ENCODE measurements at places on chromosomes 4 and X. TPM values are rescaled to one million over a fixed set of nuclear protein-coding genes. Genes with fewer than 3 reads are reported as not detected.

The PPBP gene
- not detected for total RNA-seq

The PNMA3 gene
- total RNA-seq: 0.90 TPM

The CCDC120 gene
- total RNA-seq: 4.5 TPM

The VCX3A gene
- not detected for total RNA-seq

The PALLD gene
- 37.9 TPM for total RNA-seq

The IL3RA gene
- 3.4 TPM for total RNA-seq

GRCh38 chr4:120630427-120630826 lies 292.1 kb downstream of the PRDM5 start:
- H3K36me3 ChIP-seq: no peaks in the 10 kb centered on the region
- no peaks in the 10 kb centered on the region for H3K4me1 ChIP-seq
- no peak overlapping the region for H3K4me3 ChIP-seq

- H3K36me3 ChIP-seq: no peaks in the 10 kb centered on the region
- no peak for DNase-seq
Measured at GRCh38 chrX:94123062-94123461, 449.1 kb downstream of the FAM133A start.

DNA sequence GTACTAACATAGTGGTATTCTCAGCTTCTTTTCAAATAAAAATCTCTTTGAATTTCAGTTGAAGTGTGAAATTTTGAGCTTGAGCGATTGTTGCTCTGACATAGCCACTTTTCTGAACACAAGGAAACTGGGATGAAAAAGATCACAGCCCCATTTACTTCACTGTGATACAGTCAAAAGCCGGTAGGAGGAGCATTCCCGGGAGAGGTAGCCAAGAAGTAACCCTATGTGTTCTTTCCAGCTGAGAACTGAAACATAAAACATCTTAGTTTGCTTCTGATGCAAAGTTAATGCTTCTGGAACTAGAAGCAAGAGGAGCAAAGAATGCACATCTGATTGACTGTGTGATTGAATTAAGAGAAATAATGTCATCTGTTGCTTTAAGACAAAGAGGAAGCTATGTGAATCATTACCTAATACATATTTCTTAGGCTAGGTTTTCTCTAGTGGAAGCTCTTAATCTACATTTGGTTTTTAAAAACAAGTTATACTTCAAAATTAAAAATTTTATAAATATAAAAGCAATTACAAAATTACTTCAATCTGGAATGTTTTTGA lies 88.3 kb upstream of the UNC5C start:
- H3K27me3 ChIP-seq: no peaks in the 10 kb centered on the region
- H3K4me3 ChIP-seq: no peak overlapping the region
- no peaks in the 10 kb centered on the region for H3K36me3 ChIP-seq
- H3K27ac ChIP-seq: no peak overlapping the region

GRCh38 chrX:149021159-149021558 lies 483.9 kb downstream of the IDS start:
- H3K36me3 ChIP-seq: no peaks in the 10 kb centered on the region
- no peak for DNase-seq
- no peaks in the 10 kb centered on the region for H3K27me3 ChIP-seq
- no peaks in the 10 kb centered on the region for H3K4me1 ChIP-seq
- no peak overlapping the region for H3K4me3 ChIP-seq

DNA sequence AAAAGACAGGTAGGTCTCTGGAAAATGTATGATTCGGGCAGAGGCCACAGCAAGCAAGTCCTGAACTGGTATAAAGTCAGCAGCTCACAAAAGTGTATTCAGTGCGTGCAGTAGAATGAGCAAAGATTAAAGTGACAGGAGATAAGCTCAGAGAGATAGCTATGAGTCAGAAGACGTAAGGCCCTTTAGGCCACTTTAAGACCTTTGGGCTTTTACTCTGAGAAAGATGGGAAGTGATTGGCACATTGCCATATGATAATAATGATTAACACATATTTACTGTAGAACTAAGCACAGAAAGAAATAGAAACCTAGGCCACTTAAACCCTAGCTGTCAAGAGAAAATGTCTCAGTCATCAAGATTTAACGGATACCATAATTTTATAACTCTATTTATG lies 51.7 kb downstream of the TBCK start:
- H3K36me3 ChIP-seq: no peaks in the 10 kb centered on the region
- DNase-seq: no peak
- no peaks in the 10 kb centered on the region for H3K4me1 ChIP-seq
- no peaks in the 10 kb centered on the region for H3K27me3 ChIP-seq

DNA sequence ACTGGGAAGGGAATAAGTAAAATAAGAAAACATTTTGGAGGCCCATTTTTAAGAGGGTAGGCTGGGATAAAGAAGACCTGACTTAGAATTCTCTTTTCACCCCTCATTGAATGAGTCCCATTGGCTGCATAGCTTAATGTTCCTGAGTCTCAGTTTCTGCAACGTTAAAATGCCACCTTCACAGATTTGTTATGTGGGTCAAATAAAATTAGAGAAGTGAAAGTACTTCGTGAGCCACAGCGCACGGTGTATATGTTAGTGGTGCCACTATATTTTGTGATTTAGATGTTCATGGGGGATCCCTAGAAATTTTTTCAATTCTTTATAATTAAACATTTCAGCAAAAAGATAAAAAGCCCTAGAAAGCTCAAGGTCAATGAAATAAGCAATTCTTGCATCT lies 109.2 kb upstream of the HS3ST1 start:
- DNase-seq: no peak
- H3K36me3 ChIP-seq: no peaks in the 10 kb centered on the region
- no peaks in the 10 kb centered on the region for H3K27me3 ChIP-seq
- H3K4me1 ChIP-seq: no peaks in the 10 kb centered on the region
- H3K27ac ChIP-seq: no peak overlapping the region

DNA sequence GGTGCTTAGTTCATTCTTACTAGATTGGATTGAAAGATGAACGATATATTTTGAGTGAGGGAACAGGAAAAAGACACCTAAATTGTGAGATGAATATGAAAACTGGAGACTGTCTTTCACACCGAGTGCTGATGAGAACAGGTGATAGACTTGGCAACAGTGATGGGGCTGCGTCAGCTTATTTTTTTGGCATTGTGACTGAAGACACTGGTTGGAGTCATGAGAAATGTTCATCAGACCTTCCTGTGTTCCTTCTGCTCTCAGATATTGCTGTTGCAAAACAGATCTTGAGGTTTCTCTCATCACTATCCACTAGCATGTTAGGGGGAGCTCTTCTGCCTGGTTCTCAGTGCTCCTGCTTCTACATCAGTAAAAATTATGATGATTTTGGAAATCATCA lies 124.2 kb upstream of the KCNIP4 start:
- no peaks in the 10 kb centered on the region for H3K36me3 ChIP-seq
- H3K27me3 ChIP-seq: no peaks in the 10 kb centered on the region
- H3K4me1 ChIP-seq: peaks cover 3% of the 10 kb centered on the region
- no peak overlapping the region for H3K4me3 ChIP-seq
- DNase-seq: no peak

GRCh38 chrX:8748855-8749254 lies 16.9 kb upstream of the ANOS1 start:
- no peak overlapping the region for H3K4me3 ChIP-seq
- H3K27ac ChIP-seq: no peak overlapping the region
- peaks cover 6% of the 10 kb centered on the region for H3K27me3 ChIP-seq

DNA sequence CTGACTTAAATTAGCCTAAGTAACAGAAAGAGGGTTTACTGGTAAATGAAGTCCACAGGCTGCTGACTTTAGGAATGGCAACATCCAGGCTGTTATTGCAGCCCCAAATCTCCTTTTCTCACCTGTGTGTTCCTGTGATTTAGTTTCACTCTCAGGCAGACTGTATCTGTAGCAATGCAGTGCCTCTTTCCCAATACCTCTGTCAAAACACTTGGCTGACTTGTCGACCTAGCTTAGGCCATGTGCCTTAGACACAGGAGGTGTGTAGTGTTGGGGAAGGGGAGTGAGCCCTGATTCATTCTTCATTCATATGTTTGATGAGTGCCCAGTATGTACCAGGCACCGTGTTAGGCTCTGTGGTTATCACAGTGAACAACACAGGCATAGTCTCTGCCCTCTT lies 46.9 kb downstream of the JADE3 start:
- peaks cover under 1% of the 10 kb centered on the region for H3K4me1 ChIP-seq
- no peak overlapping the region for H3K27ac ChIP-seq
- DNase-seq: no peak
- no peaks in the 10 kb centered on the region for H3K27me3 ChIP-seq

Measured in activated CD4-positive, alpha-beta T cell treated with anti-CD3 and anti-CD28 coated beads, Interleukin-2, amount 10 ng/mL, durations not matched to agents 24 days and 14 days (primary cell).